Activated CD4-positive, alpha-beta T cell treated with anti-CD3 and anti-CD28 coated beads, Interleukin-2, Interleukin-6, amounts not matched to agents 100 ng/mL and 50 ng/mL, durations not matched to agents 16 hours and 8 hours (primary cell): ENCODE measurements at places on chromosomes 11 and 22.
A peak's percentile ranks its signal among the peaks of the same experiment; 100 is the strongest.

DNA sequence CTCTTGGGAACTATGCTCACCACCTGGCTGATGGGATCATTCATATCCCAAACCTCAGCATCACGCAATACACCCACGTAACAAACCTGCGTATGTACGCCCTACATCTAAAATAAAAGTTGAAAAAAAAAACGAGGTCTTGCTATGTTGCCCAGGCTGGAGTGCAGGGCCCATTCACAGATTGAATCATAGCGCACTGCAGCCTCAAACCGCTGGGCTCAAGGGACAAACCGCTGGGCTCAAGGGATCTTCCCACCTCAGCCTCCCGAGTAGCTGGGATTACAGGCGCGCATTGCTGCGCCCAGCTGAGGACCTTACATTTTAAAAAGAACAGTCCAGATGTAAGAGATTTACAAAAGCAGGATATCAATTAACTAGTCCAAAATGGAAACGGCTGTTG is 41.9 kb upstream of the EMID1 start:
- DNase-seq = no peak

DNA sequence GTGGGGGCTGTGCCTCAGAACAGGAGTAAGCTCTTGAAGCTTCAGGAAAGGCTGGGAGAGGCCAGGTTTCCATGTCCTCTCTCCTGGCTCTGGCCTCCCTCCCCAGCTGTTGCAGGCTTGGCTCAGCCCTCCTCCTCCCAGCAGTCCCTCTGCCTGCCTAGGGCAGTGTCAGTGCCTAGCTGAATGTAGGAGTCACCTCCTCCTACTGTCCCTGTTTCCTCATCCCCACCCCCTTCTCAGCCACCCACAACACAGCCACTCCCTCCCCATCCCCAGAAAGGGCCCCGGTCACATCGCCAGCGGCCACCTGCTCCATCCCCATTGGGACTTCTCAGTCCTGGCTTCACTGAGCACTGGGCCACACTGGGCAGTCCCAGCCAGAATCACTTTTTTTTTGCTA is 2.9 kb upstream of the FBLN1 start:
- no peak for DNase-seq

DNA sequence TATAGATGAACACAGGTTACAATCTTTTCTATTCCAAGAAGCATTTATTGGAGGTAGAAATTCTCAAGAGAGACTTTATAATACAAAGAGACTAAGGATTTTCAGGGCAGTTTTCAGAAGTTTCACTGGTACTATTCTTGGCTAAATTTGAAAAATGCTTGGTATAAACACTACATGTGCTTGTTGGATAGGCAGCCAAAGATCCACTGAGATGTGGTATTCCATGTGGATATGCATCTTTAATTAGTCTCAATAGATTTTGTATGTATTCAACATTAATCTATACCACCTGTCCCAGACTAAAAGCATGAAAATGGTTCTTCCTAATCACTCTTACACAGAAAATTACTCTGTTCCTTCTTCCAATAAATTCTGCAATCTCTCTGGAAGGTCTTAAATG is 232.6 kb downstream of the CADM1 start:
- no peak for DNase-seq

GRCh38 chr22:28094771-28095170 is 175.7 kb upstream of the PITPNB start:
- no peak for DNase-seq

- DNase-seq = no peak
Measured at GRCh38 chr11:10993640-10994039, 135.8 kb upstream of the ZBED5 start.

GRCh38 chr22:46203601-46203980 is 46.5 kb downstream of the CDPF1 start:
- no peak for DNase-seq

- DNase-seq = peak; percentile 25
Measured at GRCh38 chr22:41028841-41029240, 63.6 kb upstream of the EP300 start.

- DNase-seq = peak; percentile 16
Measured at GRCh38 chr11:8384199-8384821, 120.6 kb upstream of the LMO1 start.

DNA sequence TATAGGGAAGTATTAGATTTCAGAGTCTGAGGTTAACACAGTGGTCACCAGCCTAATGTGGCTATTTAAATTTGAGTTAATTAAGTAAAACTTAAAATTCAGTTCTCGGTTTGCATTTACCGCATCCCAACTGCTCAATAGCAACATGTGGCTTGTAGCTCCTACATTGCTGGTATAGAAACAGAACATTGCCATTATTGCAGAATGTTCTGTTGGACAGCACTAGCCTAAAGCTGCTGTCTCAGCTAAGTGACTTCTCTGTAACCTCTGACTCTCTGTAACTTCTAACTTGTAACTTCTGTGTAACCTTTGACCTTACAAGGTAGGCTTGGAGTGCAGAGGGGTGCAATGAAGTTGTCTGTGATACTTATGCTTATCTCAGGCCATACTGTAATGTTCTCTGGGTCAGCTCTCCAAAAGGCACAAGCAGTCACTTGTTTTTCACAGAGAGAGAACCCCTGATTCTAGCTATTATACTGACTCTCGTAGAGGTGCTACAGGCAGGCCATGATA is 78.7 kb downstream of the ZNRF3 start:
- DNase-seq = no peak

DNA sequence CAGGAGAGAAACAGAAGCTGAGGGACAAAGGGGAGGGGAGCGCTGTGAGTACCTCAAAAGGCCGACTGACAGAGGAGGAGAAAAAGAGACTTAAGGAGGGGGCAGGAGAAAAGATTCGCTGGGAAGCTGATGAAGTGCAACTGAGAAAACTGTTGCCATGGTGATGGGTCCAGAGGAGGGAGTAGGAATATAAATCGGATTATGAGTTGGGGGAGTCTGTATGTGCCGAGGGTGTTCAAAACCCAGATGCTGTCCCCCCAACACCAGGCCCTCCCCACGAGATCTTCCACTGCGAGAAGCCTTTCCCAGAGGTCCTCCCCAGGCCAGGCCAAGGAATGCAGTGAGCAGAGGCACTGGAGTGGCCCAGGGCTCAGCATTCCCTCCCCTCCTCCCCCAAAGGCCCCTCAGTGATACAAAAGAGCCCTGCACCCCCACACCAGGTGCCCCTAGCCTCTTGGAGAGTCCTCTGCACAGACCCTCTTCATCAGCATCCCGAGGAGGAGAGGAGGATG is 13.7 kb upstream of the BCL9L start:
- no peak for DNase-seq

GRCh38 chr11:115659061-115659963 is 155.1 kb upstream of the CADM1 start:
- no peak for DNase-seq

- no peak for DNase-seq
Measured at GRCh38 chr22:22021162-22021750, 38.7 kb upstream of the TOP3B start.

DNA sequence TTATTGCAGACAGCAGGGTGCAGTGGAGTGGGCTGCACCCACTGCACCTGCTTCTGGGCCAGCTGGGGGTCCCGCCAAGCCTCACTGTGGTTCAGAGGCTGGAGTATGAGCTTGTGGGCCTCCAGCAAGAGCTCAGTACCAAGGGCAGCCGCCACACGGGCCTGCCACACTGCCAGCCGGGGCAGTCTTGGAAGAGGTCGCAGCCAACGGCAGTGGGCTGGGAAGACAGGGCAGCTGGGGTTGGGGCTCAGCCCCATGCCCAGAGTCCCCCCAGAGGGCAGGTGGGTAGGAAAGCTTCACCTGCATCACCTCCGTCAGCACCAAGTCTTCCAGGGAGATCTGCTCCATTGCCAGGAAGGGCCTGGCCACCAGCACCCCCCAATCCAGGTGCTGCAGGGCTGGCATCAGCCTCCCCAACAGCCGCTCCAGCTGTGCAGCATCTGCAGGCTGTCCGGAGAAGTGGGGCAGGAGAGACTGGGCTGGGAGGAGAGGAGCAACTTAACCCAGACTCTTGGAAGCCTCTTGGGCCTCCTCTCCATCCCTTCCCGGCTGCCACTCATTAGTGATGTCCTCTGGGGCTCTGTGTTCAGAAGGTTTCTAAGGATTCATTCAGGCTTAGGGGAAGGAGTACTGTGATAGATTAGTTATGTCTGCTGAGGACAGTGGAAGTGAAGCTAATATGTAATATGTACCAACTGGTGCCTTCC is 1.1 kb upstream of the GSTT4 start:
- DNase-seq = no peak

DNA sequence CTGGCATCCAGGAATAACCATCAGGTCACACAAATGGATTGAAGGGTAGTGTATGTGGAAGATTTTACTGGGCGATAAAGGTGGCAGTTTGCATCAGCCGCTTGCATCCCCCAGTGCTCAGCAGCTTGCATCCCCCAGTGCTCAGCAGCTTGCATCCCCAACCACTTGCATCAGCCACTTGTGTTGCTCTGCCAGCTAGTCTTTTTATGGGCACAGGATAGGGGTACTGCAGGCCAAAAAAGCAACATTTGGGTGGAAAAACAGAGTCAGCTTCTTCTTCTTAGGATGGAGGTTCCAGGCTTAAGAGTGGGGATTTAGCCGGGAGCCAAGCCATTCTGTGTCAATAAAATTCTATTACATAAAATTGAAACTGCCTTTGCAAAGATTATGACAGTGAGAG is 23.2 kb upstream of the FEZ1 start:
- no peak for DNase-seq

DNA sequence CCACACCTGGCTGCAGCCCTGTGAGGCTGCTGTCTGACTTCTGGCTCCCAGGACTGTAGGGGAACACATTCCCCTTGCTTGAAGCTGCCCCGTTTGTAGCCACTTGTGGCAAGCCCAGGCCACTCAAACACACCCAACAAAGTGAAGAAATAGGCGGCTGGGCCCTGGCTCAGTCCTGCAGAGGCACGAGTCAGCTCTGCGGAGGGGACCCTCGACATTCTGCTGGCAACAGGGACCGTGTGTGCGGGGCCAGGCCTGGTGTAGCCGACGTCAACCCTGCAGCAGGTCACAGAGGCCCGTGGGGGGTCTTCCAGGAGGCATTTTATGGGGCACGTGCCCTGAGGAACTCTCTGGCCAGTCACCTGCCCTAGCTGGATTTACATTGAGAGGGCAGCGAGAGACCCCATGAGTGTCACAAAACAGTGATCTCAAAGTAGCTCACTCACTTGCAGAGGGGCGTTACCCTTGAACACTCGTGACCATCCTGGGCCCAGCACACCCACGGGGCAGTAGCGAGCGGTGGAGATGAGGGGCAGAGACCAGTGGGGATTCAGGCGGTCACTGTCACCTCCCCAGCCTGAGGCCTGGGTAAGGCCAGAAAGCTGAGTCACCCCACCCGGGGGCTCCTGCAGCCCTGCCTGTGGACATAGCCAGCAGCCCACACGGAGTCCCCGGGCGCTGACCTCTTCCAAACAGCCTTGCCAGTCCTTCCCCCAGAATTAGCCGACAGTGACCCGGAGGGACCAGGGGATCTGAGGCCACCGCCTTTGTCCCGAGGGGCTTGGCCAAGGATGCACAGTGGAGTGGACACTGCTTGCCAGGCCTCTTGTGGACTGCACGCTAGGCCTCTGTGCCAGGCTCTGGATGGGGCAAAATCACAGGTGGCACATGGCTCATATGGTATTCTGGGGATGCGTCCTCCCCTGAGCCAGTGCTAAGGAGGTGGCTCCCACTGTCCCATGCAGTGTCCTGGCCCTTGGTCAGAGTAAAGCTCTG is 139.5 kb downstream of the CTTN start:
- DNase-seq = no peak

DNA sequence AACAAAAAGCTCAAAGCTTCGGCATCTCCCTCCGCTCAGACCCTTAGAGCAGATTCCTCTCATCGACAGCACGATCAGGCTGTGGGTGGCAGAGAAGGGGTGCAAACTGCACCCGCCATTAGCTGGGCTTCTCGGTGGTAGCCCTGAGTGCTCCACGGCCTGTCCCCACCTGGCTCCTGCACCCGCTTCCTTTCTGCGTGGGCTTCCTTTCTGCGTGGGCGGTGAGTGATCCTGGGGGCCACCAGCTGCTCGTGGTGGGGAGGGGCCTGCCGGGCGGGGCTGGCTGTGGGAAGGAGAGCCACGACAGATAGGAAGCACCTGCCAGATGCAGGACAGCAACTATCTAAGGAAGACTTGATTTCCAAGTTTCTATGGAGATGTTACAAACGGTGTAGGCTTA is 55.0 kb downstream of the BRD1 start:
- DNase-seq = no peak

- no peak for DNase-seq
Measured at GRCh38 chr11:66328031-66328301, 8.3 kb downstream of the RIN1 start.

- DNase-seq = no peak
Measured at GRCh38 chr11:3148255-3148989, 16.7 kb downstream of the OSBPL5 start.

DNA sequence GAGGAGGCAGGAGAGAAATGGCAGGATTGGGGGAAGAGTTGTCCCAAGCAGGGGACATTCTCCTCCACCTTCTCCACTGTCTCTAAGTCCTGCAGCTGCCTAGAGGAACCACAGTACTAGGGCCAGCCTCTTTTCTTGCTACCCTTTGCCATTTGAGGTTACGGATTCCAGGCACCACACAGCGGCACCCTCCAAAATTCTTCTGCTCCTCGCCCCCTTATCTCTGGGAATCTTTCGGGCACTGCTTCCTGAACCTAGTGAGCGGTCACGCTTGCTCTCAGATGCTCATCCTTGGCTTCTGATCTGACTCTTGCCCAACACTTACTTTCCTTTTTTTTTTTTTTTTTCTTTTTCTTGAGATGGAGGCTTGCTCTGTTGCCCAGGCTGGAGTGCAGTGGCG is 26.6 kb upstream of the XBP1 start:
- DNase-seq = no peak

GRCh38 chr11:131759140-131759539 is 388.7 kb downstream of the NTM start:
- DNase-seq = no peak

GRCh38 chr22:32764330-32765131 is 37.0 kb upstream of the TIMP3 start:
- DNase-seq = no peak

DNA sequence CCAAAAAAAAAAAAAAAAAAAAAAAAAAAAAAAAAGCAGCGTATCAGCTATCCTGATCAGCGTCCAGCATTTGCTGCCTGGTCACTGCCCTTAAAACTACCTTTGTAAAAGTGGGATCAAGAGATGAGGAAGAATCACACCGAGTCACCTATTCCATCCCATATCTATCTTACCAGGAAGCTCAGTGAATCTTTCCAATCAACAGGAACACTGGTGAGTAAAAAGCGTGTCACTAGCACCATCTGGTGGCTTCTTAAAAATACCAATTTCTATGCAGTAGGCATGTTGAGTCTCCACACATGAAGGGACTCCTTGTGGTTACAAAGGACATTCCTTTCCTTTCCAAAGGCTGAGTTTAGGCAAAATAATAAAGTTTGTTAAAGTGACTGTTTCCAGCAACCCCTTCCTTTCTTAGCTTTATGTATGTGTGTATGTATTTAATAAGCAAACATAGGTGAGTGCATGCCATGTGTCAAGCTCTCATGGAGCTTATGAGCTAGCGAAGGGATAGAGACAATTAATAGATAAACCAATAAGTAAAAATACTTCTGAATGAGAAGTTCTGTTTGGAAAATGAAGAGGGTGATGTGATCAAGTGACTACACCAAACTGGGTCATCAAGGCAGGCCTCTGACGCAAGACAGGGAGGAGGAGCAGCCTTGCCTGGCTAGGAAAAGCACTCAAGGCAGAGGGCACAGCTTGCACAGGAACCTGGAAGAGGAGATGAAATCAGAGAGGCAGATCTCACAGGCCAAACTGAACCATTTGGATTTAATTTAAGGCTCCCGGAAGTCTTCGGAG is 13.9 kb upstream of the TP53AIP1 start:
- DNase-seq = peak; percentile 49
